ENCODE measurements at places on chromosomes 6 and 20. TPM values are rescaled to one million over a fixed set of nuclear protein-coding genes. Genes with fewer than 3 reads are reported as not detected.

DNA sequence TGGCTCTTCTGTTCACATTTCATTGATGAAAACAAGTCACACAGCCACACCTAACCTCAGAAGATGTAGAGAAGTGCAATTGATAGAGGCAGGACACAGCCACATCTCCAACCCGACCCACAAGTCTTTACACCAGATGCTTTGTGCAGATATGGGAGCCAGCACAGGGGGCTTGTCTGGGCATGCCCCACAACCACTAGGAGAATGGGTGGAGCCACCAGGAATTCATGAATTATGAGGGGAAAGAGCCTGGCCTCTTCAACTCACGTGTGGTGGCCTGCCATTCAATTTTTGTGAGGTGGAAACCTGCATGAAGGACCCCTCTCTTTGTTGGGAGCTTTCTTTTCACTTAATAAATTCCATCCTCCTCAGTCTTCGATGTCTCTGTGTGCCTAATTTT lies 79.1 kb downstream of the OGFRL1 start:
- no peak for DNase-seq

DNA sequence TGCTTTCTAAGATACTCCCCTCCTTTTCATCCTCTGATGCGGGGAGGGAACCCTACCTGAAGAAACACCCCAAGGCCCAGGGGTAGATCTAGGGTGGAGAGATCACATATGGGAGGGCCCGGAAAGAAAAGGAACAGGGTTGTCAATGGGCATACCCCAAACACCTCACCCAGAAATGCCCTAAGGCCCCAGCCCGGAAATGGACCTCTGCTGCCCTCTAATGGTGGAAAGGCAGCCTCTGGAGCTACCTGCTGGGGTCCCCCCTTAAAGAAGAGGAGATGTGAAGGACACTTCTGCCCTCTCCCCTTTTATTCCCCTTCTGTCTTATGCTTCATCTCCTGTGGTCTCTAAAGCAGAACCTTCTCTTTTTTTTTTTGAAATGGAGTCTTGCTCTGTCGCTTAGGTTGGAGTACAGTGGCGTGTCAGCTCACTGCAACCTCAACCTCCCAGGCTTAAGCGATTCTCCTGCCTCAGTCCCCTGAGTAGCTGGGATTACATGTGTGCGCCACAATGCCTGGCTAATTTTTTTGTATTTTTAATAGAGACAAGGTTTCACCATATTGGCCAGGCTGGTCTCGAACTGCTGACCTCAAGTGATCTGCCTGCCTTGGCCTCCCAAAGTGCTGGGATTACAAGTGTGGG lies 458 bp upstream of the ARMC12 start:
- DNase-seq = peak; percentile 85

GRCh38 chr6:83480470-83480869 lies 31.9 kb upstream of the PRSS35 start:
- DNase-seq = no peak

Gene HLA-DPA1
- total RNA-seq = 102 TPM

Gene PLEKHG1
- 29.9 TPM for total RNA-seq

GRCh38 chr6:111210194-111210728 lies 123.0 kb downstream of the SLC16A10 start:
- peak; percentile 71 for DNase-seq

GRCh38 chr6:29524444-29525310 lies 34.9 kb downstream of the UBD start:
- DNase-seq = no peak

GRCh38 chr6:13177664-13178063 lies 150.7 kb downstream of the TBC1D7 start:
- DNase-seq = no peak

Gene EDN3
- total RNA-seq = 0.44 TPM

- no peak for DNase-seq
Observed at GRCh38 chr20:23212011-23212410, 125.9 kb upstream of the CD93 start.

GRCh38 chr6:52139985-52140680 lies 46.0 kb upstream of the IL17A start:
- no peak for DNase-seq

DNA sequence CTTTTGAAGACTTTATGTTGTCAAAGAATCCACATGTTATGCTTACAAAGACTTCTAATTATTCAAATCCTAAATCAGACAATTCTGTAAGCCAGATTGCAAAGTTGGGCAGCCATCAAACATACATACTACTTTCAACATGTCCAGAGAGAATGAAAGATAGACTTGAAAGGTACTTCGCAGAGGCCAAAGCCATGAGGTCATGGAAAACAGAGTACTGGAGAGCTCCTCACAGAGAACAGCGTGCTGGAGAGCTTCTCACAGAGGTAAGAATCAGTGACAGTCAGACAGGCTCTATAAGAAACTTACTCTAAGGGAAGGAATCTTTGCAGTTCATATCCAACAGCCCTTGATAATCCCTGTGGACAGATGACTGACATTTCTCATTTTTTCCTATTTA lies 400.2 kb downstream of the GJA1 start:
- no peak for DNase-seq

Gene NCOA7
- 41.9 TPM for total RNA-seq

GRCh38 chr6:53056273-53056672 lies 8.9 kb upstream of the FBXO9 start:
- DNase-seq = no peak

GRCh38 chr6:81387163-81387562 lies 365.3 kb downstream of the TENT5A start:
- no peak for DNase-seq

Gene TBC1D22B
- total RNA-seq = 13.3 TPM

Gene HCRTR2
- not detected for total RNA-seq

DNA sequence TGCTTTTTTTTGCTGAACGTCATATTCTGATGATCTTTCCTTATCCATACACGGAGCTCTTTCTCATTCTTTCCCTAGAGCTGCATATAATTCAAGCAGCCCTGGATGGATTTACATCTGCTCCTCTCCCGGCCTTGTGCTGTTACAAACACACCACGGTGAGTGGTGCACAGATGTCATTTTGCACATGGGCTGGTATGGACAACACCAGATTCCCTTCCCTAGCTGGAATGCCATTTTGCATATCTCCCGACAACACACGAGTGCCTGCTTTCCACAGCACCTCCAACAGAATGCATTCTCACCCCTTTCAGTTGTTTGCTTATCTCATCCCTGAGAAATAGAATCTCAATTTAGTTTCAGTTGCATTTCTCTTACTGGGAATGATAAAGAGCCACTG lies 69.5 kb upstream of the AFDN start:
- no peak for DNase-seq

DNA sequence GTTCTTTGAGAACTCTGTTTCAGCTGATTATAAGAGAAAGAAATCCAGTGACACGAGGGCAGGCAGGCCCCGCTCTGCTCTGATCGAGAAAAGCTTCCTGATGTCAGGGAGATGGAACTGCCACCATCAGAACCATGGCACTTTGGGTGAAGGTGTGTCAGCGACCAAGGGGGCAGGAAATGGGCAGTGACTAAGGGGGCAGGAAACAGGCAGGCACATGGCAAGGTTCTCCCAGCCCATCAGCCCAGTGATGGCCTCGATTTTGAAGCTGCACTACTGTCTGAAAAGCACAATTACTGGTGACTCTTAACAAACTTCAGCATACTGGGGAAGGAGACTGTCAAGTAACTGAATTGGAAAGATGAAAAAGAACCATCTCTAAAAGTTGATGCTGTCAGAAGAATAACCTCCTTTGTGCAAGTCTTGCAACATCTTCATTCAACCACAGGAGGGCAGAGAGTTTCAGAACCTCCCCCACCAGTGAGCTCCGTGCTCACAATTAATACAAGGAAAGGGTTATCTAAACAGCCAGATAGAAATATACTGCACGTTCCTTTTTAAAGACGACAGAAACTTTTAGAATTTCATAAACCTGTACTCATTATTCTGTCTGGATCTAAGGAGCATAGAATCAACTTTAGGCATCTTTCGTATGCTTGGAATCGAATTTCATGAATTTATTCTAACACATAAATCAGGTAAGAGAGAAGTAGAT lies 39.1 kb downstream of the TMX4 start:
- DNase-seq = peak; percentile 8

Gene PI3
- not detected for total RNA-seq

DNA sequence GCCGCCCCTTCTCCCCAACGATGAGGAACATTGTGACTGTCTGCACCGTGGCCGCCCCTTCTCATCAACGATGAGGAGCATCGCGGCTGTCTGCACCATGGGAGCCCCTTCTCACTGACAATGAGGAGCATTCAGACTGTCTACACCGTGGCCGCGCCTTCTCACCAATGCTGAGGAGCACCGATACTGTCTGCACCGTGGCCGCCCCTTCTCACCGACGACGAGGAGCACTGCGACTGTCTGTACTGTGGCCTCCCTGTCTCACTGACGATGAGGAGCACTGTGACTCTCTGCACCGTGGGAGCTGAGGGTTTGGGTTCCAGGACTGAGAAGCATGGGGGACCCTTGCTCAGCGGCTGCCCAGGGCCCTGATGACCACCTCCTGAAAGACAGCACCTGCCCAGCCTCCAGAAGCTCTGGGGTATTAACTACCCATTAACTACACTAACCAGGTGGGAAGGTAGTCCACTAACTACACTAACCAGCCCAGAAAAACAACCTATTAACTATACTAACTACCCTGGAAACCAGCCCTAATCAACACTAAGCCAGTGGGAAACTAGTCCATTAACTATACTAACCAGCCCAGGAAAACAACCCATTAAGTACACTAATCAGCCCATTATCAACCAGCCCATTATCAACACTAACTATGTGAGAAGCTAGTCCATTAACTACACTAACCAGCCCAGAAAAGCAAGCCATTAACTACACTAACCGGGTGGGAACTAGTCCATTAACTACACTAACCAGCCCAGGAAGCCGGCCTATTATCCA lies 116.9 kb downstream of the TAF4 start:
- no peak for DNase-seq

DNA sequence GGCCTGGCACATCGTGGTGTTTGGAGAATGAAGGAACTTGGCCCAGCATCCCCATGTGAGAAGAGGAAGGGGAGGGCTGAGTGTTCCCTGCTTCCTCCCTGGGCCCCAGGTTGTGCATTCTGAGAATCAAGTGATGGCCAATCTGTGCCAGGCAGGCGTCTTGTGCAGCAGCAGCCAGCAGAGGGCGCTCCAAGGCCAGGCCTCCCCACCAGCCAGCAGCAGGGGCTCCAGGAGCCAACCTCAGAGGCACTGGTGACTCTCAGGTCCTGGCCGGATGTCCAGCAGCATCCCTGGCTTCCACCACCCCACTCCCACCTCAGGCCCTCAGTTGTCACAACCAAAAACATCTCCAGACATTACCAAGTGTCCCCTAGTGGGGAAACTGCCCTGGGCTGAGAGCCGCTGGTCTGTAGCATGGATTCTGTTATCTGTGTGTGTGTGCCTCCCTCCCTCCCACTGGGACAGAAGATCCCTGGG lies 192.0 kb downstream of the PREX1 start:
- DNase-seq = peak; percentile 42

DNA sequence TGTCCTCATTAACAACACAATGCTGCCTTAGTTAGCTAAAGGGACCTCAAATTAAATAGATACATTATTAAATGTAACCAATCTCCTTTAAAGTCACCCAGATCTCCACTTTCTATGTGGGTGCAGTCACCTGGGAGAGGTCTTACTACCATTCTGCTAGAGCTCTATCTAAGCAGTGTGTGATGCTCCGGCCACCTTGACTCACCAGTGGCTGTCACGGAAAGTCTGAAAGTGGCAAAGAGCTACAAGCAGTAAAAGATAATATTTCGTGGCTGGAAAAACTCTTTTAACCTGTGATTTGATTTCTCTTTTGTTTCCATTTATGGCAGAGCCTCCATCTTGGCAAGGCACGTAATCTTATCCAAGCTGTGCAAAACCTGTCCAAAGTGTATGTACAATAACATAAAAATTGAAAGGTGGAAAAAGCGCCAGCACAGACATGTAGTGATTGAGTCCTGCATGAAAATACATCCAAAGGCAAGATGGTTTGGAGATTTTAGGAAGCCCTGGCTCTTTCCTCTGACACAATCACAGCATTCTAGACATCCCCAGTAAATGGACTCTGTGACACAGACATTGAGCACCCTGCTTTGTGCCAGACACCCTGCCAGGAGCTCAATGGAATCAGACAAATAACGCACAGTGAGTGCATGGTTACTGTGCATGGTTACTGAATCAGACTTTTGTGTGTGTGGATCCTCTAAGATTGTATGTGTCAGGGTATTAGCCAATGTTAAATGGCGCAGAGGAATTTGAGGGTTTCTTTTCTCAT lies 116.6 kb downstream of the ADAT2 start:
- DNase-seq = no peak

- no peak for DNase-seq
Observed at GRCh38 chr6:70079241-70079640, 212.9 kb downstream of the COL19A1 start.

DNA sequence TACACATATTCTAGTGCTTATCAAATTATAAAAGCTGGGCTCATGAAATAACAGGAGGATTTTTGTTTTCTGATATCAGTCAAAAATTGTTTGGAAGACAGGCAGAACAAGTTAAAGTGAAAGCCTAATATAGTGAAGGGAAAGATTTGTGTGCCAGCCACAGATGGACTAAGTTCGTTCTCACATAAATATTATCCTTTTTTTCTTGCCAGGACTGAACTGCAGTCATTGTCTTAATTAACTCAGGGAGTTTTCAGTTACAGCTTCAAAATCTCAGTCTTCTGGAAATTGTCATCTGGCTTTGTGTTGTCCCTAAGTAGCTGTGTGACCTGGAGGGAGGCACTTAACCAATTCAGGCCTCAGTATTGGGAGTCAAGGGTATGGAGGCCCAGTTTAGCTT lies 40.7 kb downstream of the PLCB4 start:
- DNase-seq = no peak

- DNase-seq = peak; percentile 47
Observed at GRCh38 chr6:15417811-15418210, 171.9 kb downstream of the JARID2 start.

Gene TRAPPC3L
- total RNA-seq = 0.37 TPM

DNA sequence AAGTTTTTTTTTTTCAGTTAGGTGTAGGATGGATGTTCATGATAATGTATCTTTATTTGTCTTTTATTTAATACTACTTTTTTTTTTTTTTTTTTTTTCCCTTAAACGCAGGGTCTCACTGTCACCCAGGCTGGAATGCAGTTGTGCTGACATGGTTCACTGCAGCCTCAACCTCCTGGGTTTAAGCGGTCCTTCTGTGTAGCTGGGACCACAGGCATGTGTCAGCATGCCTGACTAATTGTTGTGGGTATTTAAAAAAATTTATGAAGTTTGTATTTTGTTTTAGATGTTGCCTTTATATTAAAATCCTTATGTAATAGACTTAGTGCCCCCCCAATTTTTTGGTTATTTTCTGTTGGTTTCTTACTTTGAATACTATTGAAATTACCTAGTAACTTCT lies 42.6 kb downstream of the NCOA3 start:
- DNase-seq = no peak

DNA sequence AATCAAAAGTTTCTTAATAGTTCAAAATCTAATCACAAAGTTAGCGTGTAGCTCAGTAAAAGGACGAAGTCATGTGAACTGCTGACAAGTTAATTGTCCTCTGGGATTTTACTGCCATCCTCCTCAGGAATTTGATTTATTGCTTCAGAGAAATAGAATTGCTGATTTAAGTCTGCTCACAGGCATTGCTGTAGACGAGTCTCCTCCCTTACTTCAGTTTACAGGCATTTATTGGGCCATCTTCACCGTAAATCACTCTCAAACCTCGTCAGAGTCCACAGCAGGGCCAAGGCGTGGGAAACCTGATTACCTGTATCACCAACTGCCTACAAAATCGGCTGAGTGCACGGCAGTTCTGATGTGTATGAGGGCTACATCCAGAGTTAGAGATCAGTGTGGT lies 119.1 kb upstream of the PDE10A start:
- no peak for DNase-seq

- no peak for DNase-seq
Observed at GRCh38 chr6:8325743-8326142, 109.6 kb downstream of the SLC35B3 start.
